Vagina (tissue), 2 donors: ENCODE measurements at places on chromosomes 3 and 15. TPM values are rescaled to one million over a fixed set of nuclear protein-coding genes. Genes with fewer than 3 reads are reported as not detected.

GRCh38 chr3:16653712-16654111 is 48.5 kb upstream of the DAZL start:
- no peak overlapping the region for H3K27ac ChIP-seq
- H3K4me3 ChIP-seq = no peak overlapping the region
- no peaks in the 10 kb centered on the region for H3K27me3 ChIP-seq
- DNase-seq = no peak

DNA sequence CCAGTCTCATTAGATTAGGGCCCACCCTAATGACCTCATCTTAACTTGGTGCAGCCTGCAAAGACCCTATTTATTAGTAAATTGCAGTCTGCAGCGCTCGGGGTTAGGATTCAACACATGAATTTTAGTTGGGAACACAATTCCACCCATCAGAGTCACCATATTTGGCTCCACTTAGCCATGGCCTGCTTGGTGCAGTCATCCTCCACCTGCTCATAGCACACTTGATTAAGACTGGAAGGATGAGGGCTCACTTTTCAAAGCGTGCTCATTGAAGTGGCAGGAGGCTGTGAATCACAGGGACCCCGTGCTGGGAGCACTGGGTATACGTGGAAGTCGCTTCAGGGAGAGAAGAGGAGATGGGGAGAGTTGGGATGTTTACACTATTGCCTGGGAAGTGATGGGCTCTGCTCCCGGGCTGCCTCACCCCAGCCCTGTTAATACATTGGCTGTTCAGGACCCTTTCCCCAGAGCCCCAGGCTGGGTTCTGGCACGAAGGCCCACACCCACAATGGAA is 68.2 kb downstream of the ASB7 start:
- H3K27me3 ChIP-seq = no peaks in the 10 kb centered on the region
- DNase-seq = peak; percentile 69
- peaks cover 15% of the 10 kb centered on the region for H3K4me1 ChIP-seq
- H3K27ac ChIP-seq = peak overlapping the region; percentile 87
- no peaks in the 10 kb centered on the region for H3K36me3 ChIP-seq

Gene C2CD4B
- 0.49 TPM for total RNA-seq

Gene COL6A6
- total RNA-seq = not detected

GRCh38 chr3:106826791-106827311 is 550.4 kb upstream of the CCDC54 start:
- no peak for DNase-seq
- H3K27ac ChIP-seq = no peak overlapping the region
- no peaks in the 10 kb centered on the region for H3K36me3 ChIP-seq
- no peak overlapping the region for H3K4me3 ChIP-seq
- H3K27me3 ChIP-seq = no peaks in the 10 kb centered on the region

GRCh38 chr3:192188218-192188835 is 539.0 kb downstream of the FGF12 start:
- H3K4me3 ChIP-seq = no peak overlapping the region
- no peaks in the 10 kb centered on the region for H3K36me3 ChIP-seq
- no peak for DNase-seq
- no peak overlapping the region for H3K27ac ChIP-seq
- H3K27me3 ChIP-seq = no peaks in the 10 kb centered on the region
- H3K4me1 ChIP-seq = no peaks in the 10 kb centered on the region

- no peaks in the 10 kb centered on the region for H3K36me3 ChIP-seq
- no peak overlapping the region for H3K4me3 ChIP-seq
- H3K27ac ChIP-seq = no peak overlapping the region
- H3K27me3 ChIP-seq = no peaks in the 10 kb centered on the region
- DNase-seq = no peak
- peaks cover 11% of the 10 kb centered on the region for H3K4me1 ChIP-seq
These were observed 48.2 kb upstream of the VGLL4 start for GRCh38 chr3:11691767-11692531.
